GOT3 (cell line): ENCODE measurements at places on chromosomes 7 and 10.

DNA sequence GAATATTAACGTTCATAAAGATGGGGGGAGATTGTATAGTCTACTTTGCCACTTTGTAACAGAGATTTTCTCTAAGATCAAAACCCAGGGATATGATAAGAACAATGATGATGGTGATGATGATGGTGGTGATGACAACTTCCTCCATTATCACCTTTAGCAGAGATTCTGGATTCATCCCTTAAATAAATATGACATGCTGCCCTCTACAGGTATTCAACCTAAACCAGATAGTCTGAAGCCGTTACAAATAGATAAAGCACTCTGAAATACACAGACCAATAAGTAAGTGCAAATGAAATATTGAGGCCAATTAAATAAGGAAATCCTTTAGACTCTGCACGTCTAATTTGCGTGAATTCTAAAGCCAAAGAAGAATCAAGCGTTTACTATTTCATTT lies 211.5 kb downstream of the CREB5 start:
- DNase-seq, result no peak

DNA sequence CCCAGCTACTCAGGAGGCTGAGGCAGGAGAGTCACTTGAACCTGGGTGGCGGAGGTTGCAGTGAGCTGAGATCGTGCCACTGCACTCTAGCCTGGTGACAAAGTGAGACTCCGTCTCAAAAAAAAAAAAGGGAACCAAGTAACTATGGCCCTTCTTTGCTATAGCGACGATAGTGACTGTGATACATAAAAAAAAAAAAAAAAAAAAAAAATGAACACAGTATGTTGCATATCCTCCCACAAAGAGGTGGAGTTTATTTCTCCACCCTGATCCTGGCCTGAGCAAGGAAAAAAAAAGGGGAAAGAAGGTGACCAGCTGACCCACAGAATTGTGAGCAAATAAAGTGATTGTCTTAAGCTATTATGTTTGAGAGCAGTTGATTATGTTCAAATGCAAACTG lies 42.3 kb upstream of the STEAP1B start:
- DNase-seq, result no peak

DNA sequence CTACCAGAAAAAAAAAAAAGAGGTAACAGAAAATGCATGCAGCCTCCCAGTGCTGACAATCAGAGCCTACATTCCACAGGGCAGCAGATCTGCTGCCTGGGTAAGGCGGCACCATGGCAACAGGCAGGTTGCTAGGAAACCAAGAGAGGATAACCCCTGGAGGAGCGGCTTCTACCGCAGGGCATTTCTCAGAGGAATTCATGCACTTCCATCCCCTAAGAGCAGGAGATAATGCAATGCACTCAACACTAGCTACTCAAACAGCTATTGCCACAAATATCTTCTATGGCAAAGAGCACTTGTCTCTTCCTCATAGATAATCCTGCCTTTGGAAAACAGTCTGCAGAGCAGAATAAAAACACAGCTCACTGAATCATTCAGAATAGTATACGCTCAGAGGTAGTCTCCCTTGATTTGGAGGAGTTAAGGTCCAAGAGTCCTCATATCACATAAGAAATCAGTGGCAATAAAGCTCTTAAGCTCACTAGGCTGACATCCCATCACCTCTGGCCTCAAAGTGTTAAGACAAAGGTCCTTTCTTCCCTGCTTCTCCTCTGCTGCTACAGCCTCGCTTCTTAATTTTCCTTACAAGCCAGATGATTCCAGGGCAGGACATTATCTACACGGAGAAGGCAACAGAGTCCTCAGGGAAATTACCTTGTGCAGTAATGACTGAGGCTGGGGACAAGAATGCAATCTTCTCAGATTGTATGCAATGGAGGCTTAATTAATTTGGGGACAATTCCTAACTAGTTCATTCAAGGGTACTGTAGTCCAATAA lies 10.7 kb downstream of the PSAP start:
- DNase-seq, result peak; percentile 47

DNA sequence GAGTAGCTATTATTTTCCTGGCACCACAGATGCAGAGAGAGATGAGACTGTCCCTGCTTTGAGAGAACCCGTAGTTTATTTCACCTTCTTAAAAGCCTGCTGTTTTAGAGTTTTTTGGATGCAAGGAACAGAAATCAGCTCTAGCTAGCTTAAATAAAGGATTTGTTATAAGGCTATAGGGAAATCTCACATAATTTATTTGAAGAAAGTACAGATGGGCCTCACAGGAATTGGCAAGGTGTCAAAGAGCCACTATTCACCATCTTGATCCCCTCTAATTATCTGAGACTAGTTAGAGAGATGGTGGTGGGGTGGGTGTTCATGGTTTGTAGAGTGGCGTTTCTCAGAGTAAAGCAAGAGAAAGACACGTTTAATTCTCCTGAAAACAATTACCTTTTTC lies 7.3 kb downstream of the KMT2E start:
- DNase-seq, result no peak

DNA sequence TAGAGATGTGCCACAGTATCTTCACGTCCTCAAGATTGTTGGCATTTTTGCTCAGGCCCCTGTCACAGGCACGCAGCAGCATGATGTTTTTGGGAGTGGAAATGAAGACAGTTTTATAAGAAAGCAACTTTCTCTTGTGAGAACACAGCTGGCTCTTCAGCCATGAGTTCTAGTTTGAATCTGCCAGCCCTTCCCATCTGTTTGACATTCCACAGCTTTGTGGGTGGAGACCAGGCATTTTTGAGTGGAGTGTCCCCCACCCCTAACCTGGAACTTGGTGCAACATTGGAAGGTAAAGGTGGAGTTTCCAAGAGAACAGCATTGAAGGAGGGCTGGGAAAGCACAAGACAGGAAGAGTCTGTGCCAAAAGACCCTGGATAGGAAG lies 253.1 kb upstream of the IGFBP3 start:
- DNase-seq, result no peak

- DNase-seq, result no peak
Observed at GRCh38 chr10:35569836-35570235, 35.3 kb upstream of the GJD4 start.

- no peak for DNase-seq
Observed at GRCh38 chr10:96319754-96320474, 15.7 kb downstream of the DNTT start.

DNA sequence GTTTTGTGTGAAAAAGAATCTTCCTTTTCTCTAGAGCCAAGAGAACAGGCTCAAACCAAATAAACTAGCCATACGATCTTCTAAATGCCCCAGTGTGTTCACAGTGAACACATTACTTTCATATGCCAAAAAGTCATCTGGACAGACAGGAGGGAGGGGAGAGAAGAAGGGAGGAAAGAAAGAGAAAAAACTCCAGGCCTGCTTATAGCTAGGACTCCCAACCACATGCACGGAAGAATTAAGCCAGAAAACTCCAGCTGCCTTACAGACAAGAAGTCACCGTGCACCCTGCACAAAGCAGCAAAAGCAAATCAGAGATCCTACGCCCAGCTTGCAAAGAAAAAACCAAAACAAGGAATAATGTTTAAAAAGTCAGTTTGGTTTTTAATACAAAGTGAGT lies 34.3 kb downstream of the SNX8 start:
- no peak for DNase-seq

DNA sequence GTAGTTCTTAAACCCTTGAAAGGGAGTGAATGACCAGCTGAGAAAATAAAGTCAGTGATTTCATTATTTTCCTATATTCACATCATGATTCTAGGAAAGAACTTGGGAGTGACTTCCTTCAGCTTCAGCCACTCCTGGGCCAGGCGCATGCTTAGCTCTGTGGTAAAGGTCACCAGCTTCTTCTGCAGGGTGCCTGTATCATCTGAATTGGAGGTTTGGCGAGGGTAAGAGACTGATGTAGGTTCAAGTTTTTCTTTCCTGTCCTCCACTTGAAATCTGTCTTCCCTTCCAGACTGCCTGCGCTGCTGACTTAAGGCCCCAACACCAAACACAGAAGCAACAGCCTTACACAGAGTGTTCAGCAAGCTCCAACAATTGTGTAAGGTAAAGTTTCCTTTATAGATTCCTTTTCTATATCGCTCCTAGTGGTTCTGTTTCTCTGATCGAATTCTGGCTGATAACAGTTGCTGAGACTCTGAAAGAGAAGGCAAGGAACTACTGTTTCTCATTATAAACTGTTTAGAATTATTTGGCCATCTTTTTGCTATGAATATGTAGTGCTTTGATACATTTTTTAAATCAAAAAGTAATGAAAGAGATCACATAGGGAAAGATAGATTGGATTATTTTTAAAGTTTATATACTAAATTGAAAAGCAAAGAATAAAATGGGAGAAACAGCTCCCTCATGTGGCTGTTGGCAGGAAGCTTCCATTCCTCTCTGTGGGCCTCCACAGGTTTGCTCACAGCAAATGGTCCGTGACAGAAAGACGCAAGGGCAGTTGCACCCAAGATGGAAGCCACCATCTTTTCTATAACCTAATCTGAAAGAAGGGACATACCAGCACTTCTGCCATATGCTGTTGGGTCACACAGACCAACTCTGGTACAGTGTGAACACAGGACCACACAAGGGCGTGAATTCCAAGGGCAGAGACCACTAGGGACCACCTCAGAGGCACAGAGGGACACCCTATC lies 14.0 kb downstream of the GATAD1 start:
- DNase-seq, result no peak

DNA sequence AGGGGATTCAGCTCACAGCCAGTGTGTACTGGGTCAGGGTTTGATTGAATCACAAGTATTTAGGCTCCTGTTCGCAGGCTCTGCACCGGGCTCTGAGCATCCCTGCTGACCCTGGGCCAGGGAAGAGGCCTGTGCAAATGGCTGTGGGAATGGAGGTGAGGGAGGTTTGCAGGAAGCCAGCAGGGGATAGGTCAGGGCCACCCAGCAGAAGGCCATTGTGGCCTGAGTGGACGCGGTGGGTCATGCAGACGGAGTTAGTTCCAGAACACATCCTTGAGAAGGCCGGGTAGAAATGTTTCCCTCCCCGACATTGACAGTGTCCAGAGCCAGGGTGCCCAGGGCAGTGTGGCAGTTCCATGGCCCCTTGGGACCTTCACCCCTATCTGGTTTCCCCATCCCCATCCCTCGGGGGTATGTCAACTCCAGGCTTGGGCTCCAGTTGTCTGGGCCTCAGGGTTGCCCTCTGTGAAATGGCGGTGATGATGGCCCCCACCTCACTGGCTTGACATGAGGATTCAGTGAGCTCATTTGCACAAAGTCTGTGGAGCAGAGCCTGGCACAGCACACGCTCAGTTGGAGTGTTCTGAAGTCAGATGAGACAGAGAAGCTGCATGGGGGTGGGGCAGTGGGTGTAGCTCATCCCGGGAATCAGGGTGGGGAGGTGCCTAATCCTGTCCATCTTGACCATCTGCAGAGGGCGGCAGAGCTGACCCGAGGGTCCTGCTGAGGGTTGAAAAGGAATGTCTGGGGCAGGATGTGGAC lies 107.6 kb downstream of the ADCY1 start:
- DNase-seq, result no peak

DNA sequence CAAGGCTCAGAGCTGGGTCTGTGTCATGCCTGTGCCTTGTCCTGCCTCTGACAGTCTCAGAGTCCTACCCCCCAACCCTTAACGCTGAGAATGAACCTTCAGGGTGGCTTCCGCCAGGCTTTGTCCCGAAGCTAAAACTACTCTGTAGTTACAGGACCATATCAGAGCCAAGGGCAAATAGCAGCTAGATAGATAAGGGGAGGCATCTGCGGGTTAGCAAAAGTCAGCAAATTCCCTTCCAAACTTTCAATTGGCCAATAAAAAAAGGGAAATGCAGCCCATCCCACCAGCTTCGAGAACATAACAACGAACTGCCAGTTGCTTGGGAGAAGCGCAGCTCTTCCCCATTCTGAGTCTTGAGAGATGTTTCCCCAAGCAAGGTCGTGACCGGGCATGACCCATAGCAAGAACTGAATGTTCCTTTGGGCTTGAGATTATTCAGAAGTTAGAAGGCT lies 17.7 kb downstream of the CCL24 start:
- no peak for DNase-seq

DNA sequence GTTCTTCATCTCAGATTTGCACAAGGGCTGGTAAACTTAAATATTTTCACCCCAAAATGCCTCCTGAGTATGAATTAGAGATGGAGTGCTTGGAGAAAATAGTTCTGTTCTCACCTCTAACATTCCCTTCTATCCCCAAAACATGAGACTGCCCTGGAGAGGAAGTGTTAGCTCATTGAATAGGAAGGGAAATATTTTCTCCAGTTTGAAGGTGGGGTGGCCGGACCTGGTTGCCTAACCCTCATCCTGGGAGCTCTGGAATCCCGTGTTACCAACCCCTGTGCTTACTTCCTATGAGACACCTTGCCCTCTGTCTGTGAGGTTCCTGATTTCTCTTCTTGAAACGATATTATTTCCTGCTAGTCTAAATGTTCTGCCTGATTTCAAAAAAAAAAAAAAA lies 779 bp downstream of the IFIT2 start:
- DNase-seq, result no peak

DNA sequence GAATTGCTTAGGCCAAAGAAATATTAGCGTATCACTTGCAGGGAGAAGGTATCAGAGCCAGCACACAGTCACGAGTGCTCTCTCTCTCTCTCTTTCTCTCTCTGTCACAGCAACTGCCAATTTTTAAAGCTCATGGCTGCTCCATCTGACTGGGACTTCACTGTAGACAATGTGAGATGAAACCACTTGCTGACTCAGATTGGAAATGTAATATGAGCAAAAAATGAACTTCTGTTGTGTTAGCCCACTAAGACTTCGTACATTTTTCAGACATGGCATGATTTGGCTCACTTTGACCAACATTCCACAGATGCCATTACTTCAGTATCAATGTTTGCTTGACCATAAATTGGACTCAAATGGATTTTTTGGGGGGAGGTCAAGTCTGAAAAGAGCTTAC lies 68.1 kb downstream of the DGKB start:
- DNase-seq, result no peak

- no peak for DNase-seq
Observed at GRCh38 chr7:32030904-32031692, 39.1 kb downstream of the PDE1C start.

DNA sequence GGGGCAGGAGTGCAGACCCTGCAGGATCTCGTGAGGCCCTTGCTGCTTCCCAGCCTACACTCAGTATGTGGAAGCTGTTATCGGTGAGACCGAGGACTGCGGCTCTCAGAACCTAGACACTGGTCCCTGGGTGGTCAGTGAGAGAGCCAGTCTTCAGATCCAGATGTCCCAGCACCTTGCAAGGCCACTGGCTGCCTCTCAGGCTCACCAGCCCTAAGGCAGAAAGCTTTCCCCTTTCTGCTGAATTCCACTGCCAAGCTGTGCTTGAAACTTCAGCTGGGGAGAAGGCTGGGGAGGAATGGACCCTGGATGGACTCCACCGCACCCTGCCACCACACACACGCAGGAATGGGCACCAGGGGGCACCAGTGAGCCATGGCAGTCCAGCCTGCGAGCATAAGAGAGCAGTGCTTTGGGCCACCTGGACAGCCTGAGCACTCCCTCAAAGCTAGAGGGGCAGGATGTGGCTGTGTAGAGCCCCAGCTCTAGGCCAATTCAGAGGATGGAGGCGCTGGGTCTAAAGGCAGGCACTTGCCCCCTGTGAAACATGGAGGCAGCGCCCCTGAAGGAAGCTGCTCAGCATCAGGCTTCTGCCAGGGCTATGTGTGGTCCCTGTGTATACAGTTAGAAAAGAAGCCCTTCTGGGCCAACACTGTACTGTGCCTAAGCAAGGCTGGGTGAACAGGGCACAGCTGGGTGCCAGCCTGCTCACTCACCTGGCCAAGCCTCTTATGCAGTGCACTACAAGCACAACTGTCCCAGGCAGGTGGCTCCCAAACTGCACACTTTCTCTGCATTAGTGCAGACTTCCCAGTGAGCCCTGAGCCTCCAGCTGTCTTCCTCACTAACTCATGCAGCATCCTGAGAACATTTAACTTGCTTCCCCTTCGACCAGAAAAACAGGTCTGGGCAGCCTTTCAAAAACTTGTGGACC lies 21.6 kb downstream of the TMEM72 start:
- peak; percentile 41 for DNase-seq
